ENCODE measurements at places on chromosomes 16 and 17.

GRCh38 chr17:51764387-51764971, 394.0 kb downstream of the CA10 start:
- H3K27me3 ChIP-seq: no peaks in the 10 kb centered on the region
- no peaks in the 10 kb centered on the region for H3K36me3 ChIP-seq
- H3K27ac ChIP-seq: no peak overlapping the region
- H3K4me3 ChIP-seq: no peak overlapping the region
- no peaks in the 10 kb centered on the region for H3K4me1 ChIP-seq
- no peak for DNase-seq

GRCh38 chr17:15266325-15267125, 1.4 kb upstream of the PMP22 start:
- no peak overlapping the region for H3K4me3 ChIP-seq
- H3K36me3 ChIP-seq: no peaks in the 10 kb centered on the region
- H3K27ac ChIP-seq: no peak overlapping the region
- DNase-seq: no peak
- no peaks in the 10 kb centered on the region for H3K27me3 ChIP-seq

- DNase-seq: no peak
- H3K4me3 ChIP-seq: no peak overlapping the region
- H3K36me3 ChIP-seq: peaks cover 5% of the 10 kb centered on the region
- no peaks in the 10 kb centered on the region for H3K4me1 ChIP-seq
- H3K27me3 ChIP-seq: no peaks in the 10 kb centered on the region
These were observed 16.6 kb downstream of the GPR179 start for GRCh38 chr17:38326996-38327792.

DNA sequence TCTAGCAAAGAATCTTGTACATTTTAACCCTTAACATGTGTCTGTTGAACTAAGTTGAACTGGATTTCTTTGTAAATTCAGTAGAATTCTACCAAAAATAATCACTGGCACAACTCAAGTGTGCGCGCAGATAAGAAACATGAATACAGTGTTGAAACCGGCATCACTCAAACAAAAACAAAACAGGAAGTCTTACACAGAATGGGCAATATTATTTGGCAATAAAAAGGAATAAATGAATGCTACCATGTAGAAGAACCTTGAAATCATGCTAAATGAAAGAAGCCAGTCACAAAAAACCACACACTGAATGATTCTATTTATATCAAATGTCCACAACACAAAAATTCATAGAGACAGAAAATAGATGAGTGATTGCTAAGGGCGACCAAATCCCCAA, 102.9 kb upstream of the ZFHX3 start:
- no peak for DNase-seq
- no peak overlapping the region for H3K4me3 ChIP-seq
- H3K27me3 ChIP-seq: no peaks in the 10 kb centered on the region
- H3K36me3 ChIP-seq: no peaks in the 10 kb centered on the region

GRCh38 chr16:68373528-68374245, 62.9 kb downstream of the PRMT7 start:
- no peaks in the 10 kb centered on the region for H3K36me3 ChIP-seq
- DNase-seq: no peak
- H3K4me1 ChIP-seq: no peaks in the 10 kb centered on the region
- no peak overlapping the region for H3K27ac ChIP-seq

GRCh38 chr16:77946823-77947222, 75.5 kb upstream of the CLEC3A start:
- H3K27ac ChIP-seq: no peak overlapping the region
- H3K4me3 ChIP-seq: no peak overlapping the region
- H3K36me3 ChIP-seq: no peaks in the 10 kb centered on the region
- no peaks in the 10 kb centered on the region for H3K27me3 ChIP-seq

- H3K36me3 ChIP-seq: peaks cover 7% of the 10 kb centered on the region
- DNase-seq: no peak
- no peak overlapping the region for H3K4me3 ChIP-seq
- H3K27ac ChIP-seq: no peak overlapping the region
These were observed 33.5 kb downstream of the TMEM186 start for GRCh38 chr16:8763899-8764298.

- H3K4me3 ChIP-seq: no peak overlapping the region
- DNase-seq: no peak
- no peaks in the 10 kb centered on the region for H3K27me3 ChIP-seq
- no peak overlapping the region for H3K27ac ChIP-seq
- H3K36me3 ChIP-seq: no peaks in the 10 kb centered on the region
These were observed 39.3 kb downstream of the ARHGAP27 start for GRCh38 chr17:45393411-45393810.

GRCh38 chr16:57026778-57027062, 37.4 kb downstream of the NLRC5 start:
- no peak overlapping the region for H3K4me3 ChIP-seq
- no peak overlapping the region for H3K27ac ChIP-seq
- no peak for DNase-seq
- H3K4me1 ChIP-seq: no peaks in the 10 kb centered on the region
- no peaks in the 10 kb centered on the region for H3K27me3 ChIP-seq

DNA sequence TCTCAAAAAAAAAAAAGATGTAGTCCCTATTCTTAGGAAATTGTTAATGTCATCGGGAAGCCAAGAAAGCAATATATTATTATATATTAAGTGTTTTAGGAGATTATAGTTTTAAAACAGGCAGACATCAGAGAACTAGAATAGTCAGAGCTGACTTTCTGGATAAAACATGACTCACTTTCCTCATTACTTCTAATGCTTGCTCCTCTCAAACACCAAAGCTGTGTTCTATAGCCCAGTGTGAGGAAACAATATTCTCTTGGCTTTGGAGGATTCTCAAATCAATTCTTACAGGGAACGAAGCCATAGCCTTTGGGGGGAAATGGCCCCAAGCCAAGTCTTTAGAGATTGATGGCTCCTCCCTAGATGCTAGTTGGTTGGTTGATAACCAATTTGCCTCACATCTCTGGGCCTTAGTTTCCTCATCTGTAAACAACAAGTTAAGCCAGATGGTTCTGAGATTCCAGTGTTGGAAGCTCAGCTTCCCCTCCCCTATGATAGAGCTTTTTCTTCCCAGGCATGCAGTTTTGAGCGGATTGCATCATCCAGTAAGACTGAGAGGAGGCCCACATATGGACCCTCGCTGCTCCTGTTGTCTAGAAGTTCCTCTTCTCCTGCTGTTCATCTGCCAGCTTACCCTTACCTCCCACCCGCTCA, 12.4 kb downstream of the NMT1 start:
- H3K4me3 ChIP-seq: no peak overlapping the region
- H3K27ac ChIP-seq: peak overlapping the region; percentile 47
- H3K36me3 ChIP-seq: peaks cover 11% of the 10 kb centered on the region
- H3K27me3 ChIP-seq: no peaks in the 10 kb centered on the region
- no peak for DNase-seq

DNA sequence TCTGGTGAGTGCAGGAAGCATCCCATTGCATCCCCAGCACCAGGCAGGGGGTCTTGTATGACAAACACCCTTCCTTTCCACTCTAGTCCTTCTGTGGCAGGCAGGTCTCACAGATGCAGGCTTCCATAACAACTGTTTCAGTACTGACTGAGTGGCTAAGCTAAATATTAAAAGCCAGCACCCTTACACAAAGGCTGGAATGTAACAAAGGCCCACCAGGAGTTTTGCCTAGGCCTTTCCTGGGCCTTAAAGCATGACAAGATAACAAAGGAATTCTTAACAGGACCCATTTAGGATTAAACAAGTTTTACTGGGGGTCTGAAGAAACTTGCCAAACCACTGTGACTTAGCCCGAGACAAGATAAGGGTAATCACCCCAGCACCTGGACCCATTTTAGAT, 228.9 kb upstream of the RPL38 start:
- no peaks in the 10 kb centered on the region for H3K27me3 ChIP-seq
- DNase-seq: no peak
- H3K36me3 ChIP-seq: no peaks in the 10 kb centered on the region
- H3K4me1 ChIP-seq: no peaks in the 10 kb centered on the region
- H3K27ac ChIP-seq: no peak overlapping the region

DNA sequence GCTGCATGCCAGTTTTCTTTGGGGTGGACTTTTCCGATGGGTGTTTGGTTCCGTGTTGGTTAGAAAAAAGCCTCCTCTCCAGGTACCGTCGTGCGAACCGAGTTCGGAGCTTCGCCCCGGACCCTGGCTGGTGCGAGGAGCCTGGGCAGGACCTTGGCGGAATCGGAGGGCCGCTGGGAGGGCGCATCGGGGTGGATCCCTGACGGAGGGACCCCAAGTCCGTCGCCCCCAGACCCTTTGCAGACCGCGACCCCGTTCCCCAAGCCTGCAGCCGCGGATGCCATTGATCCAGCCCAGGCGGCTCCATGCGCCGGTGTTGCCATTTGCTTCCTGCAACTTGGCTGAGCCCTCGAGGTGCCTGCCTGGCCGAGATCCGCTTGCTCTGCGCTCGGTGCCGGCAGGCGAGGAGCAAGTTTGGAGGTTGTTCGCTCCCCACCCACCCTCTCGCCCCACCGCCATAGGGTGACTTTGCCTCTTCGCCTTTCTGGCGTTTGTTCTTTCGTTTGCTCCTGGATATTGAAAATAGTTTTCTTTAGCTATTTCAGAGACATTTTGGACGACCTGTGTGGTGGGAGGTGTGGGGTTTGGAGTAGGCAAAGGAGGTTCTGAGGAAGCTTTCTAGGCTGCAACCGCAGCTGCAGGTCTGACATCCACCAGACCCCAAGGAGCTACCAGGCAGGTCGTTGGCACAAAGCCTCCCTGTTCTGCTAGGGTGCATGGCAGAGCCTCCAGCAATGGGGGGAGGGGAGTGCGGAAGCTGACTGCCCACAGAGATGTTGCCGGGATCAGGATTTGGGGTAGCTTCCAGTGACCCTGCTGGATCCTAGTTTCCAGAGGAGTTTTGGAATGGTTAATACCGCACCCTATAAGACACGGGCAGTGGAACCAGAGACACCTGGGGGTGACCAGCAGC, 58.2 kb downstream of the RAP1GAP2 start:
- H3K4me1 ChIP-seq: peaks cover 21% of the 10 kb centered on the region
- H3K36me3 ChIP-seq: no peaks in the 10 kb centered on the region
- no peaks in the 10 kb centered on the region for H3K27me3 ChIP-seq

DNA sequence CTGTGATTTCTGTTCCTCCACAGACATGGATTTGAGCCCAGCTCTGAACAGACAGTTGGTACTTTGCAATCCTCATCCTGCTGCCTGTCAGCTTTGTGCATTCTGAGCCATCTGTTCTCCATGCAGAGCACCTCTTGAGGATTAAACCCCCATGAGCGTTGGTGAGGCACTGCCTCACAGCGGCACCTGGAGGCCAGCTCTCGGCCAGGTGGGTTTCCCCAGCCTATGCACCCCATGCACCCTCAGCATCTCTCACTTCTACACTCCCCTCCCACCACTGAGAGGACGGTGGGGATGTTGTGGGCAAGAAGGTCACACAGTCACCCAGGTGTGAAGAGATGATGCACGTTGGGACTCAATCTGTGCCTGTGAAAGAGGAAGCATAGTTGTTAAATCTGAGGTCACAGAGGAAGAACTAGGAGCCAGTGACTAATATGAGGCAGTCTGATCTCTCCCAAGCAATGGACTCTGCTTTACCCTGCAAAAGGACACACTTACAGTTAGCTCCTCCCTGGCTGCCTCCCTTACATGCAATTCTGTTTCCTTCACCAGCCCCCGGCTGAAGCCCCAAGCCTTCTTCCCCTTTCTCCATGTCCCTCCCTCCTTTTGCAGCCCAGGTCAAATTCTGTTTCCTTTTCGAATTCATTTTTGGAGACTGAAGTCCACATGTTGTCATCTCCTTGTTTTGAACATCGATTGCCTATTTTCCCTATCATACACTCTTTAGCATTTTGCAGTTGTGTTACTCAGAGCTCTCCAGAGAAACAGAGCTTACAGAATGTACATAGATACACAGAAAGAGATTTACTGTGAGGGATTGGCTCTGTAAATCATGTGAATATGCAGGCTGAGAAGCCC, 58.5 kb downstream of the HS3ST3B1 start:
- H3K27me3 ChIP-seq: no peaks in the 10 kb centered on the region
- H3K27ac ChIP-seq: no peak overlapping the region
- H3K36me3 ChIP-seq: no peaks in the 10 kb centered on the region
- no peak for DNase-seq

DNA sequence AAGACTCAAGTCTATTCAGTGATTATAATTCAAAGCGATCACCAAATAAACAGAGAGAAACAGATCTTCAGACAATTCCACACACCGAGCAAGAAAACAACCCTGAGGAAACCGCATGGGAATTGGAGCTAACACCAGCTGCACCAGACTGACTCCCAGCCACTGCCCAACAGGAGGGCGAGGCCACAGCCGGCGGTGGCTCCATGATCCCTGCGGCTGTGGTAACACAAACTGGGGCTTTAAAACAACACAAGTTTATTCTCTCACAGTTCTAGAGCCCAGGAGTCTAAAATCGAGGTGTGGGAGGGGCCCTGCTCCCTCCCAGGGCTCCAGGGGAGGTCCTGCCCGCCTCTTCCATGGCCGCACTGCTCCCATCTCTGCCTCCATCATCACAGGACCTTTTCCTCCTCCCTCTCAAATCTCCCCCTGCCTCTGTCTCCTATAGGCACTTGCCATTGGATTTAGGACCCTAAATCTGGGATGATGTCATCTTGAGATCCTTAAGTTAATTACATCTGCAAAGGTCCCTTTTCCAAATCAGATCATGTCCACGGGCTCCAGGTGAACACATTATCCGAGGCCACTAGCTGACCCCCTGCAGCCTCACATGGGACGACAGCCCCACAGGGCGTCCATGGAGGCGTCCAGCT, 9.7 kb upstream of the HEXD start:
- no peaks in the 10 kb centered on the region for H3K27me3 ChIP-seq
- DNase-seq: no peak

GRCh38 chr17:57326336-57326735, 70.0 kb downstream of the MSI2 start:
- H3K27ac ChIP-seq: no peak overlapping the region
- H3K4me1 ChIP-seq: peaks cover 5% of the 10 kb centered on the region
- H3K36me3 ChIP-seq: no peaks in the 10 kb centered on the region
- no peaks in the 10 kb centered on the region for H3K27me3 ChIP-seq
- no peak overlapping the region for H3K4me3 ChIP-seq

GRCh38 chr16:29988346-29989075, 6.9 kb downstream of the HIRIP3 start:
- H3K4me1 ChIP-seq: no peaks in the 10 kb centered on the region
- no peak overlapping the region for H3K27ac ChIP-seq
- no peak overlapping the region for H3K4me3 ChIP-seq
- no peaks in the 10 kb centered on the region for H3K27me3 ChIP-seq
- no peak for DNase-seq

DNA sequence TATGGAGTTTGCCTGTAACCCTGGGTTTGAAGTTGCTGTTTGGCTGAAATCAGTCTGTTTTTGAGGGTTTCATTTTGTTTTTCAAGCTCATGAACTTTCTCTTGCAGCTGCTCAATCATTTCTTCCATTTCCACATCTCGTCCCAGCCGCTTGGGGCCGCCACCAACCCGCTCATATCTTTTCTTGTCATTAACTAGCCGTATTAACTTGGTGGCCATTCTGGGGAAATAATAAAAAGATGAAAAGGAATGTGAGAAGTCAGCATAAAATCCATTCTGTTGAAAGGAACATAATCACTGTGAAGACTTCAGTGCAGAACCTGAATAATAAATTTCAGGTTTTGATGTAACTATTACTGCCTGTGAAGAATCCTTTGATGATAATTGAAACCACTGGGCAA, 11.5 kb downstream of the RPGRIP1L start:
- no peaks in the 10 kb centered on the region for H3K36me3 ChIP-seq
- no peak overlapping the region for H3K4me3 ChIP-seq
- DNase-seq: no peak
- H3K4me1 ChIP-seq: no peaks in the 10 kb centered on the region
- no peak overlapping the region for H3K27ac ChIP-seq
